ENCODE measurements at places on chromosomes 6 and 20.

DNA sequence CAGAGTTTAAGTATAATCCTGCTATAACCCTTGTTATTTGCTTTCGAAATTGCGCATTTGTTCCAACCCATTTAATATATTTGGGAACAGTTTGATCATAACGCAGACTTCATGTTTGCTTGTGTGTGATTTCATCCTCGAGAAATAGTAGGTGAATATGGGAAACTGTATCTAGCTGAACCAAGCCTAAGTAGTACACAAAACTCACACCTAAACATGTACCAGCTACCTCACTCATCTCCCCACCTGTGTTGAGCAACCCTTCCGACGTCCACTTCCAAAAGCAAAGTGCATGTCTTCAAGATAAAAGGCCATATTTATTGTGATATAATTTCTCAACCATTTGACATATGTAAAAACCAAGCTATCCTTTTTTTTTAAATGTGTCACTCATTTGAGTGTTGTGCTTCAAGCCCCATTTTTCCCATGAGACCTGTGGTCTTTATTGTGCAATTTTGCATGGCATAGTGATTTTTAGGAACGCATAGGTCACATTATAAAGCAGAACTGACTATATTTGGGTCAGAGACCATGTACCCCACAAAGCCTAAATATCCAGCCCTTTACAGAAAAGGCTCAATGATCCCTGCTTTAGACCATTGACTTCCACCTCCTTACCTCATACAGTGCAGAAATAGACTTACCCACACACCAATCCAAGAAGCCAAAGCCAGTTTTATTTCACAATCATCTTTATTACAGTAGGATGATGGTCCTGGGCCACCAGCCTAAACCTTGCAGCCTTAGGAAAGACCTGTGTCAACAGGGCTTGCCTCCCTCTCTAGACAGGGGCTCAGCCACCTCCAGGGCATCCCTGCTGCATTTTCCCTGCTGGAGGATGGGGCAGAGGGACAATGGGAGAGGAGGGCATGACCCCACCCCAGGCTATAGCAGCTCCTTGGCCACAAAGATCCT lies 7.1 kb downstream of the CCND3 start:
- no peak for DNase-seq

- no peak for DNase-seq
Observed at GRCh38 chr6:24867104-24867703, 68.5 kb upstream of the ARMH2 start.

DNA sequence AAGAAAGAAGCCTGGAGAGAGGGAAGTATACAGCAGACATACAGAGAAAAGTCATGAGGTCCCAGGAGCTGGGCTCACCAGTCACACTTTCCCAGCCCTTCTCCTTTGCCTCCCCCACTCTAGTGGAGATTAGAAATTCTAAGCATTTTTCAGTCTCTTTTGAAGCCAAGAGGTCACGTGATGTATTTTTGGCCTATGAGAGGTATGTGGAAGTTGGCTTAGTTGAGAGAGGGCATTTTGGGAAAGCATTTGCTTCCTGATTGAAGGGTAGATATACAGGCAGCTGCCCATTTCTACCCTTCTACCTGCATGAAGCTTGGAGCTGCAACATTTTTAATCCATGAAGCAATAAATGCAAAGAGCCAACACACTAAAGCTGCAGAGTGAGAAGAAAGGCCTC lies 106.0 kb upstream of the TNFAIP3 start:
- DNase-seq = no peak

- DNase-seq = no peak
Observed at GRCh38 chr20:55271371-55271770, 733.9 kb downstream of the CBLN4 start.

DNA sequence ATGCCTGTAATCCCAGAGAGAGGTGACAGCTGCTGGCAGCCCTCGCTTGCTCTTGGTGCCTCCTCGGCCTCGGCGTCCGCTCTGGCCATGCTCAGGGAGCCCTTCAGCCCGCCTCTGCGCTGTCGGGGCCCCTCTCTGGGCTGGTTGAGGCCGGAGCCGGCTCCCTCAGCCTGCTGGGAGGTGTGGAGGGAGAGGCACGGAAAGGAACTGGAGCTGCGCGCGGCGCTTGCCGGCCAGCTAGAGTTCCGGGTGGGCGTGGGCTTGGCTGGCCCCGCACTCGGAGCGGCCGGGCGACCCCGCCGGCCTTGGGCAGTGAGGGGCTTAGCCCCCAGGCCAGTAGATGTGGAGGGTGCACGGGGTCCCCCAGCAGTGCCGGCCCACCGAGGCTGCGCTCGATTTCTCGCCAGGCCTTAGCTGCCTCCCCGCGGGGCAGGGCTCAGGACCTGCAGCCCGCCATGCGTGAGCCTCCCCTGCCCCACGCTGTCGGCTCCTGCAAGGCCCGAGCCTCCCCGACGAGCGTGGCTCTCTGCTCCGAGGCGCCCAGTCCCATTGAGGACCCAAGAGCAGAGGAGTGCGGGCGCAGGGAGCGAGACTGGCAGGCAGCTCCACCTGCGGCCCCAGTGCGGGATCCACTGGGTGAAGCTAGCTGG lies 34.6 kb downstream of the C6orf52 start:
- no peak for DNase-seq

DNA sequence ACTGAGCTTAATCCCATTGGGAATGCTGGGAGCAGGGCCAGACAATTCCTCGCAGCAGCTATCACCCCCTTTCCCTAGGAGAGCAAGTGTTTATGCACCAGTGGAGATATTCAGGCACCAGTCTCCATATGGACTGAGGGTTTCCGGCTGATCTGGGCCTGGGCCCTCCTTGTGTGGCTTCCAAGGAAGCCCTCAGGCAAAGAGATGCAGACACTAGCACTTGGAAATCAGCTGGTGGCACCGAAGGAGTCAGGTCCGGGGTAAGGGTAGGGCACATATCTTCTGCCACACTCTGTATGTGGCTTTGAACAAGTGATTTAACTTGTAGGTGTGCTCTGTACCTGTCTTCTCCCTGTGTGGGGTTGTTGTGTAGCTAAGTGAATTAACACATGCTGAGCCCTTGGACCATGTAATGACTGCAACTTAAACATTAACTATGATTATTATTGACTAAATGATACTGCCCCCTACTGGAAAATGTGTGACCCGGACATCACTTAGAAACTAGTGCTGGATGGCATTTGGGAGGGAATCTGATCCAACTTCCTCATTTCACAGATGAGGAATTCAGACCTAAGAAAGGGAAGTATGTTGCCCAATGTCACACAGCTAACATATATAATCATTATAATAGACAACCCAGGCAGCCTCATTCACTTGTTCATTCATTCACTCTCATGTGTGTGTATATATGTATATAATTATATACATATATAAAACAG lies 19.3 kb upstream of the WFDC2 start:
- no peak for DNase-seq

GRCh38 chr6:123454448-123454847 lies 182.3 kb downstream of the TRDN start:
- DNase-seq = no peak

DNA sequence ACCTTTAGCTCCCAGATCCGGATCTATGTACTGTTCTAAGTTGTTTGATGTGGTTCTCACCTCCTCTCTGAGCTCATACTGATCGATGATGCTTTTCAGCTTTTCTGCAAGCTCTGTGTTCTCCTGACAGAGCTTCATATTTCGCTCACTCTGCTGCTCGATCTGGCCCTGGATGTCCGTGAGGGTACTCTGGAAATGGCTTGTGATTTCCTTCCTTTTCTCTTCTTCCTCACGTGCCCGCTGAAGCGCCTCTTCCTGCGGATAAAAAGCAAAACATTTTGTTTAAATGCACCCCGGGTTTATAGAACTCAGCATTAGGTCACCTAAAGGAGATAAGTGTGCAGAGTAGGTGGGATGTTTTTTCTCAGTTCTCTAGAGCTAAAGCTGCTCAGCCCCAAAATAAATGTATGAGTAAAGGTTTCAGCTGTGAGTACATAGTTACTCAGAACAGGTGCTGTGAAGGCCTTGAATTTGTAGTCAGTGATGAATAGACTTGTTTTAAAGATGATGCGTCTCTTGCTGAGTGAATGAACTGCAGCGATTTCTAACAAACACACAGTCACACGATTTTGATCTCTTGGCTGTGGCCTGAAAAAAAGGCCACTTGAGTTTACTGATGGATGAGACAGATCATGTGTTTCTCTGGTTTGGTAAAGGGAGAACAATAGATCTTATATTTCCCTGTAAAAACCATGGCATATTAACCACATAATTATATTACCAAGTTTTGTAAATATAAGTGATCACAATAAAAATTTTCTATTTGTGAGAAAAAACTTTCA lies 29.1 kb downstream of the TXLNB start:
- no peak for DNase-seq

GRCh38 chr6:5759571-5759970 lies 247.2 kb downstream of the NRN1 start:
- DNase-seq = no peak

DNA sequence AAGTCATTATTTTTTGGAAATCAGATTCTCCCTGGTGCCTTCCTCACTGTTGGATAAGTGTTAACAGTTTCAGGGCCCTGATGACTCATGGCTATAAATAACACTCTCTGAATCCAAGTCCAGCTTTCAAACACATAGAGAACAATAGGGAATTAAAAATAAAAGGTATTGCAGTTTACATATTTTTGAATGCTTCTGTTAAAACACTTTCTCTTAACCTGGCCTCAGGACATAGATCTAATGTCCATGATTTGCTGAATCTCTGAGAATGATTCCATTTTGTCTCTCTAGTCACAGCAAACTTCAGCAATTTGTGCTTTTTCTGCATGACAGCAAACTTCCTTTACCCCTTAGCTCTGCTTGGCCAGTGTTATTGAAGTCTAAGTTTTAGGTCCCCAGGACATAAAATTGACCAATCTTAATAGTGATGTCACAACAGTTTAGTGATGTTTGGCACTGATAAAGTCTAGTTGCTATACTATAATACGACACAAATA lies 1192.4 kb upstream of the CITED2 start:
- DNase-seq = no peak

- no peak for DNase-seq
Observed at GRCh38 chr6:69768664-69769063, 28.1 kb downstream of the LMBRD1 start.

GRCh38 chr20:51211191-51211590 lies 188.3 kb upstream of the KCNG1 start:
- no peak for DNase-seq

- DNase-seq = no peak
Observed at GRCh38 chr20:47960277-47960676, 175.0 kb upstream of the SULF2 start.

DNA sequence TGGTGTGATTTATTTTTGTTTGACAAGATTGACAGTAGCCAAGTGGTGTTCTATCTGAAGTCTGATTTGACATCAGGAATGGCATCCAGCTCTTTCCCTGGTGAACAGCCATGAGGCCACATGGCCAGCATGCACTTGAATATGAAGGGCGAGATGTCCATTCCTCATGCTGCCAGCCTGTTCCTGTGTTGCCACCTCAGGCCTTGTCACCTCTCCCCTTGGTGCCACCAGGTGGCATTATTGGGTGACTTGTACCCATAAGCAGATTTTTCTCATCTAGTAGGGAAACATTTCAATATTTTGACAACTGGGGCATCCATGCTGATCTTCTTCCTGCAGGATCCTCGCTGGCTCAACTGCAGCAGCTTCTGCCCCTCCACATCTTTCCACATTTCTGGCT lies 199.1 kb downstream of the ERMARD start:
- no peak for DNase-seq

DNA sequence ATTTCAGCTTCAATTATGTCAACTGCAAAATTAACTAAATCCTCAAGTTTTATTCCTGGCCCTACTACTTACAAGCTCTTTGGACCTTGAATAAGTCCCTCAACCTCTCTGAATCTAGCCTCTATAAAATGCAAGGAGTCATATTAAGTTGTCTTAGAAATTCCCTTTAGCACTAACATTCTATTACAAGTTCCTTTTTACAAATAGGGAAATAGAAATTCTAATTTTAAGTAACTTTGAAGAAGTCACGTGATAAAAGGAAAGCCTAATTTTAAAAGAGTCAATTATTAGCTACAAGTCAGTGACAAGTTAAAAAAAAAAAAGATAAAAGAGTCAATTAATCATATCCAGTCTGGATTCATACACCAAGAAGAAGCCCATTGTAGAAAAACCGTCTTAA lies 24.6 kb upstream of the GTF3C6 start:
- no peak for DNase-seq

DNA sequence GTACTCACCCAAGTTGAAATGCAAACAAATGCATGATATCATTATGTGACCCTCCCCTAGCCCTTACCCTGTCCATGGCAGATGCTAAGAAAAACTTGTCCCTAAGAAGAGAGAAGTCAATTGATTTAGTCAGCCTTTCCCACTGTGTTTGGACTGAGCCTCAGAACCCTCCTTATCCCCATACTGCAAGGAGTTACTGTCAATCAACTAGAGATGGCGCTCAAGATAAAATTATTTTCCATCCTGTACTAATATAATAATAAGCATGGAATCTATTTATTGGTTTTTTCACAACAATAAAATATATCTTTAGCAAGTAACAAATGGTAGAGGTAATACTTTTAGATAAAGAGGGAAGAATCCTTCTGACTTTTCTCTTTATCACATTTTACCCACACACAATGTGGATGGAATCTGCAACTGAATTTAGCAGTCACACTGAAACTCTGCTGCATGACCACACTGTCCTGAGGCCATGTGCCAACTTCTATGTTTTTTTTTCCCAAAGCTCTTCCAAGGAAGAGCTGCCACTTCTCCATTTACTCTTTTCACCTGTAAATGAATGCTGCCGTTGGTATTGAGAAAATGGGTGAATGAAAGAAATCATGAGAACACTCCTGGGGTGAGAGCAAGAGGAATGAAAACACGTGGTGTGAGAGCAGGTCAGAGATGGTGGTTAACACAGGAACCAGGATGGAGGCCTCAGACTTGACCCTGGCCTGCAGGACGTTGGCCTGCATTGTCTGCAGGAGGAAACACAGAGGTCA lies 10.5 kb downstream of the NT5E start:
- no peak for DNase-seq

GRCh38 chr6:10655508-10656055 lies 38.8 kb downstream of the C6orf52 start:
- no peak for DNase-seq

- no peak for DNase-seq
Observed at GRCh38 chr6:163773646-163774045, 359.1 kb downstream of the QKI start.

DNA sequence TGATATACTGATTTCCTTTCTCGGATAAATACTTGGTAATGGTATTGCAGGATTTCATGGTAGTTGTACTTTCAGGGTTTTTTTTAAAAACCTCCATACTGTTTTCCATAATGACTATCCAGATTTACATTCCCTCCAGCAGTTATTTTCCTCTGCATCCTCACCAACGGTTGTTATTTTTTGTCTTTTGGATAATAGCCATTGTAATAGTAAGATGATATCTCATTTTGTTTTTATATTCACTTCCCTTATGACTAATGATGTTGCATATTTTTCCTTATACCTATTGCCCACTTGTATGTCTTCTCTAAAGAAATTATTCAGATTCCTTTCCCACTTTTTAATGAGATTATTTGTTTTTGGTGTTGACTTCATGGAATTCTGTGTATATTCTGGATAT lies 231.0 kb downstream of the MEI4 start:
- DNase-seq = no peak

Data from C1 segment of cervical spinal cord (tissue), 14 donors.